ENCODE measurements at places on chromosomes 1 and 21.
A peak's percentile ranks its signal among the peaks of the same experiment; 100 is the strongest.

DNA sequence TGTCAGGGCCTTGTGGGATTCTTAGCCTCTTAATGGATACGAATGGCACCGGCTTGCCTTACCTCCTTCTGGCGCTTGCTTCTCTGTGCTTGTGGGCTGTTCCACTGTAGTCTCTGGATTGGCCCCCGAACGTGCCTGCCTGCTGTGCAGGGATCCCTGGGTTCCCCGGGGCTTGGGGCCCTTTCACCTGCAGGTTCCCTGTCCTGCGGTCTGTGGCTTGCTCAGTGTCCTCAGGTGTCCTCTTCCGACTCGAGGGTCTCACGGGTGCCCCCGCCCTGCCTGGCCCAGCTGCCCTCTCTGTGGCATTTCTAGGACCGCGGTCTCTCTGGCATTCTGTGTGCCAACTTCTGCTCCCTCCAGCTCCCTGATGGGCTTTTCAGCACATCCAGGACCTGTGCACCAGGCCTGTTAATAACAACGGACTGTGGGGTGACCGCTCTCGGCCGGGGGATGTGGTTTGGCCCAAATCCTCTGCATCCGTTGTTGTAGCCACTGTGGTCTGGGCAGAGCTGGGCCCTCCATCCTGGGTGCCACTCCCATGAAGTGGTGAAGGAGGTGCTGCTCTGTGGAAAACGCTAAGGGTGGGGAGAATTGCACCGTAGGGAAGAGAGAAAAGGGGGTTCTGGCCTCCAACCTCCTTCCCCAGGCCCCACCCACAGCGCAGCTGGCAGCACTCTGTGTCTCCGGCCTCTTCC lies 12.4 kb downstream of the COL18A1 start:
- no peak for DNase-seq

DNA sequence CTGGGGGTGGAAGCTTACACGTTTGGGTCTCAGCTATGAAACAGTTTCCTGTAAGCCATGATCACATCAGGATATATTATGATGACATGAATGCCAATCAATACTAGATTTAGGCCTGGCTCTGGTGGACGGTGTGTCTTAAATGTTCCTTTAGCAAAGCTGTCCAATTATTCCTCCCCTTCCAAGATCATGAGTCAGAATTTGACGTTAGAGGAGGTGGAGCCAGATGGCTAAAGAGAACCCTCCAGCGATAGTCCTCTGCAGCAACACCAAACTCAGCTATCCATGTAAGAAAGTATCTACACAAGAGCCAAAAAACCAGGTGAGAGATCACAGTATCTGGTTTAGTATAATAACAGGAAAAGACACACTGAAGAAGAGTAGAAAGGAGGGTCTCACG lies 47.8 kb downstream of the PACC1 start:
- peak; percentile 11 for DNase-seq

DNA sequence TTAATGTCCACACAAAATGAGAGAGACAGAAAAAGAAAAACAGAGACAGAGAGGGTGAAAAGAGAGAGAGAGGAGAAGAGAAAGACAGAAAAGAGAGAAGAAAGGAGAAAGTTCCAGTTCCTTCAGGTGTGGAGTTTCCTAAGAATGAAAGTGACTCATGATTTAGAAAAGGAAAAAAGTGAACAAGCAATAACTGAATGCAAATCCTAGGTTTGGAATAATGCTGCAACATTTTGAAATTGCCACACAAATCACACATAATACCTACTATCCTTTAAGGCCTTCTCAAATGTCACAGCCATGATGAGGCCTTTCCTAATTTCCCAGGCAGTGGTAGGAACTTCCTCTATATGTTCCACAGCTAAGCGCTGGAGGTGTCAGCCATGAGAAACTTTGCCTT lies 31.5 kb upstream of the XPR1 start:
- DNase-seq = peak; percentile 63

DNA sequence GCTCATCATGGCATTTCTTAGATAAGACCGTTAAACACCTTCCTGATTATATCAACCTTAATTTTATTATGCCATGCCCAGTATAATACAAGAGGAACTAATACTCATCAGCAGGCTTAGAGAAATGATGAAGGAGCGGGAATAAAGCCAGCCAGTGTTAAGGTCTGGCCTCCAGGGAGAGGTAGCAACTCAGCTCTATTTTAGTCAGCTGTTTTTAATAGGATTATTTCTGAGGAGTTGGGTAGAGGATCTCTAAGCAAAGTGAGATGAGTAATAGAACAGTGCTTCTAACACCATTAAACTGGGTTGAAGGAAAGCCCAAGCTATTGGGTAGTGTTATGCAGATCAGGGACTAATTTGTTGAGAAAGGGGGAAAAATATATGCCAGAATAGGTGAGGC lies 921.5 kb downstream of the TTLL7 start:
- no peak for DNase-seq

- DNase-seq = no peak
Measured at GRCh38 chr1:15289251-15289651, 42.2 kb downstream of the FHAD1 start.

All from renal cortical epithelial cell (primary cell).